HuH-7.5 (cell line): ENCODE measurements at places on chromosomes 1 and 21.

- no peak for DNase-seq
Observed at GRCh38 chr1:82463951-82464350, 663.2 kb downstream of the ADGRL2 start.

DNA sequence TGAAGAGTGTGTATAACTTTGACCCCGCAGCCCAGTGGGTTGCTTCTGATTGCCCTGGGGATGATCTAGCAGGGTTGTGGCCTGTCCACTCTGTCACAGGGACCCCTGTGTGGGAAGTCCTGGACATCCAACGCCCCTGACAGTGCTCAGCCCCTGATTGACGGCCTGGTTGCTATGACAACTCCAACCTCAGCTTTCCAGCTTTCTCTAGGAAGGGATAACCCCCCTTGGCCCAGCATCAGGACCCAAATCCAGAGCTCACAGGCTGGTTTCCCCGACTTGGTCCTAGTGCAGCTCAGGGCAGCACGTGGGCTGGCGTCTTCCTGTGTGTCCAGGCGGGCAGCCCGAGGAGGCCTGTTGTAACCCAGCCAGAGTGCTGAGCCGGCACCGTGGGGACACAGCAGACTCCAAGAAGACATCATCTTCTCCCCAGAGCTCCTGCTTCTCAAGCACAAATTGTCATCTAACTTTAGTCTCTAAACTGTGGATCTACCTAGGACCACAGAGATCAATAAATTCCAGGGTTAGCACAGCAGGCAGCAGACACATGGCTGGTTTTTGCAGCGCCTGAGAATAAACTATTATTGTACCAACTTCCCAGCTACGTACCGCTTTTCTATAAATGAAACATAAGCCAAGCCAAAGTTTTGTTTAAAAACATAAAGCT, 18.9 kb upstream of the PDXK start:
- DNase-seq = no peak

DNA sequence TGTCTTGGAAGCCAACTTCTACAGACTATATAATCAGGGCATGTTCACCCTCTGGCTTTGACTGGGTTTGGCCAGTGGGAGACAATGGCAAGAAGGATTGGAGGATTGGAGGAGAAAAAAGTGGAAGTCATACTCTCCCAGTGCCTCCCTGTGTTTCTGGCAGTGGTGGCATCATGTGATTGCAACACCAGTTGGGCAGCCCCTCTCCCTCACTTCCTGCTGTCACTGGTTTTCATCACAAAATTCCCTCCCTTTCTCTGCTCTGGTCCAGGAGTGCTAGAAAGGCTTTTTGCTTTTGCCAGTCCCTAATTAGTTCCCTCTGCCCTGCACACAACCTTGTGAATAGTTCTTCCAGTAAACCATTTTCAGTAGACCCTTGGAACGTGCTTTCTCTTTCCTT, 3.7 kb upstream of the QSOX1 start:
- DNase-seq = no peak

- DNase-seq = no peak
Observed at GRCh38 chr1:237205400-237206064, 163.5 kb downstream of the RYR2 start.

DNA sequence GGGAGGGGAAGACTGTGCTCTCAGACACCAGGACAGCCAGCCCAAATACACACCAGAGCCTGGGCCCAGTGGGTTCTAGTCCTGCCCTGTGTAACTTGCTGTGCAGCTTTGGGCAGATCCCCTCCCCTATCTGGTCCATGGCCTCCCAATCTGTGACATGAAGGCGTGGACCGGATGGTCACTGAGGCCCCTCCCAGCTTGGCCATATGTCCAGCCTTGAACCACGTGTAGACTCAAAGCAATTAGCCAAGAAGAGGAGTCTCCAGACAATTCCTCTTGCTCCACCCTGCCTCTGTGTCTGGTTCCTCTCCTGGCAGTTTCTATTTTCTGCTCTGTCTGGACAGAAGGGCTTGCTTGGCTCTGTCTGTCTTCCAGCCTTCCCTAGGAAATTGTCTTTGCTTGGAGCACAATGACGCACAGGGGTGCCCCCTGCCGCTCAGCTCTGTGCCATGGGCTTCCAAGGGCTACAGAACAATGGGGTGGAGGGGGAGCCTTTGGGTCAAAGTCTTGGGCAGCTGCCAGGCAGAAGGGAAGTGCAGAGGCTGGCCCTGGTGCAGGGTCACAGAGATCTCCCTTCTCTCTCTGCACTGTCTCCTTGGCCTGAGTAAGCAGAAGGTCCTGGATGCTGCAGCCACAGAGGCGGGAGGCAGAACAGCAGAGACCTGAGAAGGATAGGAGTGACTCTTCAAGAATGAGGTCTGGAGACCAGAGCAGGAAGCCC, 66.1 kb downstream of the TENT5C start:
- DNase-seq = no peak

GRCh38 chr1:7229696-7230631, 444.7 kb downstream of the CAMTA1 start:
- DNase-seq = no peak

DNA sequence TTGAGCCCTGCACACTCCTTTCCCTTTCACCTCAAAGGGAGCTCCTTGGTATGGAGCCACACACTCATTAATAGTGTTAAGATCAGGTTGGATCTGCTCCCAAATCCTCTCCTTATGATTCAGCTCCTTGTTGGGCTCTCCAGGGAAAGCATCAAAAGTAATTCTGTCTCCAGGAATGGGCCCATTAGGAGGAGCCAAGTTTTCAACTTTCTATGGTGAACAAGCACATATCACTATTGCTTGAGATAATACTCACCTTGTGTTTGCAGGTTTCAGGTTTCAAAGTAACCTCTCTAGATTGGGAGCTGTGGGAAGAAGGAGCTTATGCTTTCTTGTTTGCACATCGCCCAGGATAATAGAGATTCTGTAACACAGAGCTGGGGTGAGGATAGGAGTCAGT, 164.8 kb downstream of the TNFSF18 start:
- DNase-seq = no peak

DNA sequence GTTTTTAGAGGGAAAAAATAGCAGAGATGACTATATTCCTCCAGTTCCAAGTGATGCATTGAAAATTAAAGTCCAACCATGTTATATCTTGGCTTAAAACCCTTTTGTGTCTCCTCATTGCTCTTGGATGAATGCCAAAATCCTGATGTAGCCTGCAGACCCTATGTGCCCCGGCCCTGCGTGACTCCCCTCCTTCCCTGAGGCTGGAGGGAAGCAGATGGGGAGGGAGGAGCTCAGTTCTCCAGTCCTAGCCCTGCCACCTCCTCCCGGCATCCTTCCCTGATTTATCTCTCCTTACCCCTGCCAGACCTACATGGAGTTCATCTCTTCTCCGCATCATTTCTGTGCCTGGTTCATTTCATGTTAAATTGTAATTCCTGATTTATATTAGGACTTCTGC, 397.4 kb downstream of the PTPRU start:
- DNase-seq = no peak

DNA sequence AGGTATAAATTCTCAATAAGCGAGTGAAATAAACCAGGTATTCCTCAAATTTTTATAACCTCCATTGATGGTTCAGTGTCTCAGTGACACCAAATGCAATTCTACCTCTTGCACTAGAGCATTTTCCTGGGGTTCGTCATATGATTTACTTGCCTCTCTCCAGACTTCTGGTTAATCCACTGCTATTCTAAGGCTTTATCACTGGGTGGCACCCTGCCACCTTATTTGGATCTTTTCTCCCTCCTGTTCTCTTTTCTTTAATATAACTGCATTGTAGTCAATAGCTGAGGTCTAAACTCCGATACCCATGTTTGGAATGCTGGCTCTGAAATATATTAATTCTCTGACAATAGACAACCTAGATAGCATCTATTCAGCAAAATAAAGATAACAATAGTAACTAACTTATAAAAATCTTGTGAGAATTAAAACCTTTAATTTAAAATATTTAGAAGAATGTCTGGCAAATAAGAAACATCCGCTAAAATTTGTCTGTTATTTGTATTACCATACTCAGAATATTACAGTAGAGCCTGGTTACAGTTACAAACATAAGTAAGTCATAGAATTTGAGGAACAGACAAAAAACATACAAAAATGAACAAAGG, 436.4 kb downstream of the PLA2G4A start:
- DNase-seq = no peak

DNA sequence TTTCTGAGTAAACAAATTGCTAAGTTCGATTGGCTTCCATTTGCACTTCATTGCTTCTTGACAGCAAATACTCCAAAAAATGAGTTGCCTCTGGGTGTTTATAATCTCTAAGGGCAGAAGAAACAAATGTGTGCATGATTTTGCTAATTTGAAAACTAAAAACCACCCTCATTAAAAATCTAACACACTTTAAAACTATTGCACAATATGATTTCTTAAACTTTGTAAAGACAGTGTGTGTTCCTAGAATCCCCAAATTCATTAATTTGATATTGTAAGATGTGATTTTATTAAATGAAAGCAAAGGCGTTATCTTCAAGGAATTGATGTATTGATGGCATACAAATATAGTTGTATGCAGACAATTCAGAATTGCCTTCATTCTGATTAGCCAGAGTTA, 350.9 kb downstream of the OLFM3 start:
- DNase-seq = no peak

GRCh38 chr1:32045772-32046171, 27.0 kb upstream of the TMEM39B start:
- no peak for DNase-seq

- no peak for DNase-seq
Observed at GRCh38 chr1:16371725-16372124, 4.7 kb downstream of the SZRD1 start.

GRCh38 chr21:33543505-33544129, 779 bp downstream of the SON start:
- DNase-seq = no peak

DNA sequence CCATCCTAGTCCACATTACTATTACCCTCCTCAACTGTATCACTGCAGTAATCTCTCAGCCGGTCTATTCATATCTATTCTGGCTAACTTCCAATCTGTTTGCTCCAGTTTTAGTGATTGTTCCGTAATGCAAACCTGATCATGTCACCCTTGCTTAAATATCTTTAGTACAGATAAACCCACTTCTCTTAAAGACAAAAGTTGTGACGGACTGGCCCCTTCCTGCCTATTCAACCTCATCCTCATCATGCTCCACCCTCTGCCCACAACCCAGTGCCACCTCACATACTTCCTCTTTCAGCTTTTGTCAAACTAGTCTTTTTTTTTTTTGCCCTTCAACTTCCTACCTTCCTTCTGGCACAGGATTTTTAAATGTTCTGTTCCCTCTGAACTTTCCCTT, 2.8 kb upstream of the C1orf162 start:
- no peak for DNase-seq

GRCh38 chr1:81410351-81410750, 390.4 kb upstream of the ADGRL2 start:
- DNase-seq = no peak

GRCh38 chr21:39148975-39149374, 34.3 kb downstream of the PSMG1 start:
- no peak for DNase-seq

DNA sequence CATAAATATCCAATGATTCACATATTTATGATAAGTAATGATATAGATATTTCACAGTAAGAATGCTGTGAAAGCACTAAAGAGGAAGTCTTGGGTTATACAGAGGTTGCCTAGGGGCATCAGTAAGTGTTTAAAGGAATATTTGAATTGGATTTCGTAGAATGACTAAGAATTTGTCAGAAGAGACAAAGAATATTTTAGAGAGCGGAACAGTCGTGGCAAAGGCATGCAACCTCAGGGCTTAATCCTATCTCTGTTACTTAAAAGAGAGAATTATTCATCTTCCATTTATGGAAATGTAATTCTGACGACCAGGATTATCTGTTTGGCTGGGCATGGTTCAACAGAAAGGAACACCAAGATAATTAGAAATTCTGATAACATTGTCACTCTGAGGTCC, 171.9 kb upstream of the NR5A2 start:
- no peak for DNase-seq
